ENCODE measurements at places on chromosomes 4 and X.

GRCh38 chr4:11338956-11339782, 89.5 kb downstream of the HS3ST1 start:
- DNase-seq = no peak

DNA sequence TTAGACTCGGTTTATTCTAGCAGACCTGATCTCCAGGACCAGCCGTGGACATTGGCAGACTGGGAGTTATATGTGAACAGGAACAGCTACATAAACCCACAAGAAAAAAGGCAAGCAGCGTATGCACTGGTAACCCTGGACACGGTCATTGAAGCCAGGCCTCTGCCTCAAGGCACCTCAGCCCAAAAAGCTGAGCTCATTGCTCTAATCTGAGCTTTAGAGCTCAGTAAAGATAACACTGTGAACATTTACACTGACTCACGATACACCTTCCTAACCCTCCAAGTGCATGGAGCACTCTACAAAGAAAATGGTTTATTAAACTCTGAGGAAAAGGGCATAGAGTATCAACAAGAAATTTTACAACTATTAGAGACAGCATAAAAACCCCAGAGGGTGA, 148.9 kb upstream of the FGF16 start:
- no peak for DNase-seq

DNA sequence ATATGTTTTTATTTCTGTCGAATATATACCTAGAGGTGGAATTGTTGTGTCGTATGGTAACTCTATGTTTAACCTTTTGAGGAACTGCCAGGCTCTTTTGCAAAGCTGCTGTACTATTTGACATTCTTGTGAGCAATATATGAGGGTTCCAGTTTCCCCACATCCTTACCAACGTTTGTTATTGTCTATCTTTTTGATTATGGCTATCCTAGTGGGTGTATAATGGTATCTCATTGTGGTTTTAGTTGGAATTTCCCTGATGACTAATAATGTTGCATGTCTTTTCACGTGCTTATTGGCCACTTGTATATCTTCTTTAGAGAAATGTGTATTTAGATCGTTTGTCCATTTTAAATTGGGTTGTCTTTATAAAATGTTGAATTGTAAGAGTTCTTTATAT, 24.5 kb downstream of the REPS2 start:
- peak; percentile 13 for DNase-seq

- DNase-seq = no peak
Measured at GRCh38 chr4:56080384-56080783, 131.6 kb downstream of the CEP135 start.

DNA sequence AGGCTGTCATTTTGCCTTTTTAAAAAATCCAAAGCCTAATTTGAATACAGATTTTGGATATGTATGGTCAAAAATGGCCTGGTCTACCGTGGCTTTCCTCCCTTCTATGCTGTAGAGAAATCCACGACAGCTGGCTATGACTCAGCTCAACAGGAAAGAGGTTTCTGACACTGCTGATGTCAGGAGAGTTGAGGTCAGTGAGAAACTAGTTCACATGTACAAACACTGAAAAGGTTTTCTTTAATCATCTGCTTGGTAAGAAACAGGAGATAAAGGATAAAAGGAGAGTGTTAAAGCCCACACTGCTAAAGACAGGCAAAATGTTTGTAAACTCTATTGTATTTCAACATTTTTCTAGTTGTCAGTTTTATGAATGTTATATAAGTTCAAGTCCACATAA, 113.9 kb downstream of the NYX start:
- peak; percentile 35 for DNase-seq

DNA sequence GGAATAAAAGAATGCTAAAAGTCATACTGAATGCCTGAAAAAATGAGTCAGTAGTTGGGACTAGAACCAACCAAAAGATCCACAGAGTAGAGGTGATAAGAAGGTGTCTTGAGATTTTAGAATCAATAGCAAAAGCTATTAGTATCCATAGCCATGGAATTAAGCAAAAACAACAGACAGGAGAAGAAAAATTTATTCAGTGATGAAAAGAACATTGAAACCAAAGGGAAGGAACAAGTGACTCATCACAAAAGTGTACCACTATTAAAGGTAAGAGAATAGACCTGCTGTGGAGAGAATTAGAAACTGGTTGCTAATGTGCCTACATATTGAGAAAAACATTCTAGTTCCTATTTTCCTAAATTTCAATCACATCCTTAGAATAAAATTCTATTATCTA, 182.0 kb upstream of the NEIL3 start:
- no peak for DNase-seq

DNA sequence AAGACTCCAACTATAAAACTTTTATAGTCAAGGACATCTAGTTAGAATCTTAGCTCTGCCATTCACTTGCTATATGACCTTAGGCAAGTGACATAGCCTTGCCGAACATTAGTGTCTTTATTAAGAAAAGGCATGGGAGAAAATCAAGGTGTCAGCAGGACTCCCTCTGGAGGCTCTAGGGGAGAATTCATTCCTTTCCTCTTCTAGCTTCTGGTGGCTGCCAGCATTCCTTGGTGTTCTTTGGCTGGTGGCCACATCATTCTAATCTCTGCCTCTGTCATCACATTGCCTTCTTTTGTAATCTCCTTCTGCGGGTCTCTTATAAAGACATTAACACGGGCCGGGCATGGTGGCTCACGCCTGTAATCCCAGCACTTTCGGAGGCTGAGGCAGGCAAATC, 99.8 kb downstream of the PPP1R2C start:
- DNase-seq = no peak

DNA sequence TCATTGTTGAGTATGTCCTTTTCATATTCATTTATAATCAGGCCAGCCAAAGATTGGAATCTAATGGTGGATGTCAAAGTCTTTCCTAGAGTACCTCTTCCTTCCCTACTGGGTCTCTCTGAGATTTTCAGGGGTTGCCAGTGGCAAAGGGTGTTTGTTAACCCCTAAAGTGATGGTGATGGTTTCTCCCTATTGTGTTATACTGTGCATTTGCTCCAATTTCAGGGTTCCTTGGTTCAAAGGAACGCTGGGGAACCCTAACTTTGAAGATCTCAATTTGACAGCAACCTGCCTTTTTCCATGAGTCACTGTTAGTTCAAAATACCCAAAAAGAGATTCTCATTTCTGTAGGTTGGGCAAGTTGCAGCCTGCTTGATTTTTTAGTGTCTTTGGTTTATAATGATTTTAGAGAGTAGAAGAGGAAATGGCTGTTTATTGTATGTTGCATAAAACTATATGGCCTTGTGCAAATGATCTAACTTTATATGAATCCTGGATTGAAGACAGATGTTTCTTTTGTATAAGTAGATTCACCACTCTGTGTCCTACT, 23.0 kb downstream of the GAB1 start:
- DNase-seq = no peak

DNA sequence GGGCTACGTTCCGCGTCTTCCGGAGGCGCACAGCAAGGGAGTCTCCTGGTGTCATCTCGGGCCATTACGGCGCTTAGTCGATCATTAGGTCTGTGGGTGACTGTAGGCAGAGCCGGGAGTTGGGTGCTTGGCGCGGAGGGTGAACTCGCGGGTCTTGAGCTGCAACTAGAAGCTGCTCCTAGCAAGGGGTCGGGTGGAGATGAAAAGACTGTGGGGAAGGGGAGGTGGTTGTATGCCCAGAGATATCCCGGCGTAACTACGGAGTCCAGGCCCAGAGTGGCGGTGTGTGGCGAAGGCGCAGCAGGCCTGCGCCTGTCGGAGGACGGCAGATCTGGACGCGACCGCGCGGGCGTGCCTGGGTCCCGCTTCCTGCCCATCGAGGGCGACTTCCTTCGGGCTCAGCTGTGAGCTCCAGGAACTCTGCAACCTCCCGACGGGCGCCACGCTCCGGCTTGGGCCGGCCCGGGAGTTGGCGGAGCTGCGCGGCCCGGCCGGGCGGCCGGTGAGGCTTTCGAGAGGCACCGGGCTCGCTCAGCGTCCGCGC, 2.7 kb upstream of the NKX3-2 start:
- DNase-seq = no peak

- no peak for DNase-seq
Measured at GRCh38 chr4:118904418-118904817, 15.8 kb downstream of the SYNPO2 start.

GRCh38 chr4:528835-529234, 29.8 kb downstream of the PIGG start:
- DNase-seq = no peak

GRCh38 chr4:138110815-138111214, 131.3 kb downstream of the SLC7A11 start:
- no peak for DNase-seq
